Activated T-cell treated with anti-CD3 and anti-CD28 coated beads, Interleukin-2, amount 50 U/mL, for 24 hours (primary cell): ENCODE measurements at places on chromosomes 6 and 20.

- no peak for DNase-seq
Measured at GRCh38 chr6:106629859-106630163, 433 bp downstream of the QRSL1 start.

DNA sequence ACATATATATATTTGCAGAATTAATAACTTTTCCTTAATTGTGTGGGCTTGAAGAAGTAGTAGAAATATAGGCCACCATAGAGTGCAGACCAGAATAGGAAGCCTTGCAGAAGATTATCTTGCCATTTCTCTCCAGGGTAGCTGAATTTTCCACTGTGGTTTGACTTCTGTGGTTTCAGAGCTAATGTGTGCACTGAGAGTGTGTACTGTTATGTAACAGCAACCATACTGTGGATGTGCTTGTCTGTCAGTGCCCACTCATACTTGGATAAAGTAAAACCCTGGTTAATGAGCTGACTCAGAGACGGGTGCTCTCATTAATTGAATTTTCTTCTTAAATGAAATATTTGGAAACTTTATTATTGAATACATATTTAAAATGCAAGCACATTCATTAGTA lies 57.2 kb downstream of the CEP43 start:
- no peak for DNase-seq

GRCh38 chr6:163232015-163232523 lies 182.4 kb upstream of the QKI start:
- no peak for DNase-seq

DNA sequence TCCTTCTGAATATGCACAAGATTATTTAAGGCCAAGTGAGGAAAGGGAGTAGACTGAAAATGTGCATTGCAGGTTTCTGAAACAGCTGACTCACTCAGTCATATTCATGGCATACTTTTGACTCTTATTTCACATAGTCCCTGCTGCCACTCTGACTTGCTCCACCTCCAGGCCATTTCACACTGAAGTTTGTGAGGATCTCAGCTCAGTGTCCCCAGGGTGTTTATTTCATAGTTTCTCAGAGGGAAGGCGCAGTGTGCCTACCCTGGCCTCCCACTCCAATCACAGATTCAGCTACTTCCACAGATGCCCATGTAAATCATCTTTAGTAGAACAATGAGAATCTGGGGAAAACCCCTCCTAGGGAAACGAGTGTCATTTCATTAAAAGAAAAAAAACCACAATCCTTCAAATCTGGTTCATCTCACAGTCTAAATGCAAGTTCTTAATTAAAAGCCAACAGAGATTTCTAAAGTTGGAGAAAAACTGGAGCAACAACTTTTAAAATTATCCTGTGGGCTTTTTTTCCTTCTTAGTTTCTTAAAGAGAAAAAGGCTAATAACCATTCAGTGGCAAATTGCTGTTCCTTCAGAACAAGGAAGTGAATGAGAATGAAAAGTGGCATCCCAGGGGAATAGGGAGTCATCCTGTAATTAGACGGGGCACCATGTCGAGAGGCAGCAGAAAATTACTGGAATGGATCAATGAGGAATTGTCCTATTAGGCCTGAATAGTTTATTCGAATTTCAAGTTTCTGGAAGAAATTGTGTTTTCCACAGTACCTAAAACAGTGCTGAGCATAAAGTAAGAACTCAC lies 133.6 kb downstream of the TFAP2B start:
- DNase-seq = no peak

- no peak for DNase-seq
Measured at GRCh38 chr6:1630771-1631217, 21.1 kb downstream of the FOXC1 start.

DNA sequence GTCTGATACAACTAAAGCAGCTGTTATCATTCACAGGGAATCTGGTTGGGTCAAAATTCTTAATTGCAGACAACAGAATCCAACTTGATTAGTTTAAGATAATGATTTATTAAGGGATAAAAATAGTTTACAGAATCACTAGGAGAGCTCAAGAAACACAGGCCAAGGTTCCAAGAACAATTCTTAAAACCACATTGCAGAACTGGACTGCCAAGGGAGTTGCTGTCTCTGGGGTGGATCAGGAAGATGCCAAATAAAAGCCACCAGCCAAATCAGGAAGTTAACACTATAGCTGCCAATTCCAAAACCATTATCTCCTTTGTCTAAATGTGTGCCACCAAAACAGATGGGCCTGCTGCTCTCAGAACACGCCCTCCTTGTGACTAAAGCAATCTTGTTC lies 53.7 kb downstream of the NUDT3 start:
- no peak for DNase-seq

DNA sequence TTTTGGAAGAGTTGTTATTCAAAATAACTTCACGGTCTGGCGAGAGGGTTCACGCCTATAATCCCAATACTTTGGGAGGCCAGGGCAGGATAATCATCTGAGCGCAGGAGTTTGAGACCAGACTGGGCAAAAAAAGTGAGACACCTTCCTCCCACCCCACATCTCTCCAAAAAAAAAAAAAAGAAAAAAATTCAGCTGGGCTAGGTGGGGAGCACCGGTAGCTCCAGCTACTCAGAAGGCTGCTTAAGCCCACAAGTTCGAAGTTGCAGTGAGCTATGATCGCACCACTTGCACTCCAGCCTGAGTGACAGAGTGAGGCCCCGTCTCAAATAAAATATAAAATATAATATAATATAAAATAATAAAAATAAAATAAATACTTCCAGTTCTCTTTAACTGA lies 10.4 kb downstream of the OR2B2 start:
- no peak for DNase-seq

- DNase-seq = peak; percentile 61
Measured at GRCh38 chr6:32668226-32668747, 1.8 kb upstream of the HLA-DQB1 start.

DNA sequence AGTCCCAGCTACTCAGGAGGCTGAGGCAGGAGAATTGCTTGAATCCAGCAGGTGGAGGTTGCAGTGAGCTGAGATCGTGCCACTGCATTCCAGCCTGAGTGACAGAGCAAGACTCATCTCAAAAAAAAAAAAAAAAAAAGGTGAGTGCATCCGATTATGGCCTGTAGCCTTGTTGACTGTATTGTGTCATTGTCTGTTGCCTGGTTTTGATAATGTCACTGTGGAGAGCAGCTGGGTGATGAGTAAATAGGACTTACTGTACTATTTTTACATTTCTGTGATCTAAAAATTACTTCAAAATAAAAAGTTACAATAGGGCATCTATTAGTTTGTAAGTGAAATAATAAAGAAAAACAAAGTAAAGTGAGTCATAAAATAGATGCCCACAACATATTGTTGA lies 134.1 kb upstream of the SALL4 start:
- DNase-seq = no peak

GRCh38 chr6:99882128-99882702 lies 111.8 kb downstream of the MCHR2 start:
- DNase-seq = no peak
